Aorta (tissue), 5 donors: ENCODE measurements at places on chromosomes 11 and 22.

DNA sequence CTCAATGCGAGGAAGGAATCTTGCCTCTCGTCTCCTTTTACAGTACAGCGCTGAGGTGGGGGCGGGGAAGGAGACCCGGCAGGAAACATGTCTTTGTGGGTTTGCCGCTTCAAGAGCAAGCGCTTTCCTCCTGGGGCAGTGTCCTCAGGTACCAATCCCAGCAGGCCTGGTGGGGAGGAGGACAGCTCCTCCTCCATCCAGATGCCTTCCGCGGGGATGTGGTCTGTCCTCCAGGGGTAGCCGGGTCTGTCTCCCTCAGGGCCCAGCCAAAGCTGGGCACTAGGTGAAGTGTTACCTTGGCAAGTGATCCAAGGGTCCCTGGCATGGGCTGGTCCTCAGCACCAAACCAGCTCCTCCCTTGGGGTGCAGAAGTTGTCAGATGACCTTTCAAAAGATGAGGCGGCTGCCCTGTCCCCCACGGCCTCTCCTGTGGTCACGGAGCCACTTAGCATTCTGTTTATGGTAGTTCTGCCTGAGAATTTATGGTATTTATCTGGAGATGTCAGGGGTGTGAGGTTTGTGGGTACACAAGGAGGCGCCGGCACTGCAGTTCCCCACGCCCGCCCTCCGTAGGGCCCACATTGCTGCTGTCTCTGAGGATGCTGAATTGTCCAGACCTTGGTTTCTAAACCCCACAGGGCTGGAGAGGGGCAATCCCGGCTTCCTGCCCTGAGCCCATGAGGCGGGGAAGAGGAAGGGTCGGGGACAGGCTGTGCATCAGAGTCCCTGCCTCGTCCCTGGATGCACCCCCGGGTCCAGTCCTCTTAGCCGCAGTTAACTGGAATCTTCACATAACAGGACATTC, 93.5 kb upstream of the ANO1 start:
- no peak for DNase-seq

GRCh38 chr11:107691000-107691750, 20.7 kb downstream of the SLN start:
- no peak for DNase-seq

DNA sequence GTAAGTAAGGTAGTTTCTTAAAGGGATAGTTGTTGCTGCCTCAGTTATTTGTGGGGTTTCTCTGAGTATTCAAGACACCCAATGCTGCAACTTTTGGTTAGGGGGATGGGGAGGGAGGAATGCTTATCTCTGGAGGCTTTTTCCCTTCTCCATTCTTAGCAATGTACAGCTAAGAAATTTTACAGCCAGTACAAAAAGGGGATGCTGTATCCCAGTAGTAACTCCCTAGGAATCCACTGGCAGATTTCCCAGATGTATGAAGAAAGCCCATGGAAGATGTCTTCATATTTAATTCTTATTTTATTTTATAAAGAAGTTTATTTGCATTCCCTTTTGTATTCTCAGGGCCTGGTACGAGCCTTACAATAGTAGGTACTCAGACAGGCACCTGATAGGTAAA, 154.8 kb downstream of the ENTHD1 start:
- no peak for DNase-seq

GRCh38 chr11:86941077-86941870, 13.9 kb downstream of the FZD4 start:
- DNase-seq = no peak
